ENCODE measurements at places on chromosomes 16 and 17.

GRCh38 chr17:48927978-48928745, 16.5 kb downstream of the SNF8 start:
- DNase-seq, result no peak

GRCh38 chr17:72719578-72720493, 372.7 kb downstream of the SLC39A11 start:
- DNase-seq, result no peak

DNA sequence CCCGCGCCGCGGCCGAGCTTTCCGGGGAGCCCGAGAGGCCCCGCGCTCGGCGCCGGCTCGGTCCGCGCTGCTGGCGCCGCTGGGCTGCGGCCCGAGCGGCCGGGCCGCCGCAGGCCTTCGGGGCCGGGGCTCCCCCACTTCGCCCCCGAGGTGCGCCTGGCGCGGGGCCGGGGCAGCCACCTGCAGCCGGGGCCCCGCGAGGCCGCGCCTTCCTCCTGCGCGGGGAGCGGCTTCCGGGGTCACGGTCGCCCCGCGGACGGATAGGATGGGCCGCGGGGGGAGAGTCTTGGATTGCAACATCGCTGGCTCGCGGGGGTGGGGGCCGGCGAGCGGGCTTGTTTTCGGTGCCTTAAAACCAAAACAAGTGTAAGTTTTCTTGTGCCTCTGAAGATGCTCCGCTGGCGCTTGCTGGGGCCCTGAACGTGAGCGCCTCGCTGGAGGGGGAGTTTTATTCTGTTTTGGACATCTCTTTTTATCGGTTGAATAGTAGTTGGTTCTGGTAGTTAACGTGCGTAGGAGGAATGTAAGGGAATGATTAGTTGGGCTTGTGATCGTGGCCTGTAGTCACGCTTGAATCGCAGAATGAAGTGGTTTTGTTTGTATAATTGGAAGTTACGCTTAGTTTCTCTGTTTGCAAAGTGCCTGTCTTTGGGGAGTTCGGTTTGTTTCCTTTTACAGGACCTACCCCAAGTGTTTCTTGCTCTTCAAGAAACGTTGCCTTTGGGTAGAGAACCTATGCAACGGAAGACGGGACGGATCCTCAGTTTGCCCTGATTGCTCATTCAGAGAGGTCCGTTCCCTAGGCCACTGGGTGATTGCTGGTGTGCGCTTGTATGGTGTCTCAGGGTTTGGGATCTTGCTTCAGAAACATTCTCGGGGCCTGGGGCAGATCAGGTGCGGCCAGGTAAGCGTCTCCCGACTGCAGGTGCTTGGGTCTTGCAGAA, 724 bp downstream of the UBE2I start:
- DNase-seq, result peak; percentile 44

GRCh38 chr16:71626018-71626857, at the start of gene MARVELD3:
TSS of gene MARVELD3 (plus strand) at chr16:71626184. CDS start at chr16:71626230, 46 bp downstream.
- DNase-seq, result no peak

DNA sequence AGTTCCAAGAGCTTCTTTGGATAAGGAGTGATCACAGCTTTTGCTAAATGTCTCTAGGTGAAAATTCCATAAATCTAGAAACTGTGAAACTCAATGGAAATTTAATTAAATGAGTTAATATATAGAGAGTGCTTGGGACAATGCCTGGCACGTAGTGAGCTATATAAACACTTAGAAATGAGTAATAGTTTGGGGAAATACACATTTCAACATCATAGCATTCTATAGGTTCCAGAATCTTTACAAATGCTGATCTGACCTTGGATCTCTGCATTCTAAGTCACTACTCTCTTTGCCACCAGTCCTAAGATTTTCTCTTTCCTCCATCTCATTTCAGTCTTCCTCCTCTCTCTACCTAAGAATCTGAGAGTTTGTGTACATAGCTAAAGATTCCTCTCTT, 175.6 kb downstream of the SOX9 start:
- DNase-seq, result peak; percentile 9

- DNase-seq, result peak; percentile 96
These were observed 34.1 kb upstream of the SLC38A10 start for GRCh38 chr17:81328978-81329926.

Data from foreskin fibroblast (primary cell).